Hematopoietic multipotent progenitor cell treated with erythropoietin and hydrocortisone succinate and interleukin-3 and kit ligand, for 15 days (in vitro differentiated cells): ENCODE measurements at places on chromosomes 13 and 19.

DNA sequence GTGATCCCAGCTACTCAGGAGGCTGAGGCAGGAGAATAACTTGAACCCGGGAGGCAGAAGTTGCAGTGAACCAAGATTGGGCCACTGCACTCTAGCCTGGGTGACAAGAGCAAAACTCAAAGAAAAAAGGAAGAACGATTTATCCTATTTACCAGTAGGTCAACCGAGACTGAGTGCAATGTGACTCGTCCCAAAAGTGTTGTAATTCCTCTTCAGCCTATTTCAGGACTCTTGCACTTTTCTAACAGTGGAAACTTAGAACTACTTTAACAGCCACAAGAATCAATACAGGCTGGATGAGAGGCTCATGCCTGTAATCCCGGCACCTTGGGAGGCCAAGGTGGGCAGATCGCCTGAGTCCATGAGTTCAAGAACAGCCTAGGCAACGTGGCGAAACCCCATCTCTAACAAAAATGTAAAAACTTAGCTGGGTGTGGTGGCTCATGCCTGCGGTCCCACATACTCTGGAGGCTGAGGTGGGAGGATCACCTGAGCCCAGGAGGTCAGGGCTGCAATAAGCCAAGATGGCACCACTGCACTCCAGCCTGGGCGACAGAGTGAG lies 4.3 kb upstream of the NR1H2 start:
- DNase-seq = no peak

DNA sequence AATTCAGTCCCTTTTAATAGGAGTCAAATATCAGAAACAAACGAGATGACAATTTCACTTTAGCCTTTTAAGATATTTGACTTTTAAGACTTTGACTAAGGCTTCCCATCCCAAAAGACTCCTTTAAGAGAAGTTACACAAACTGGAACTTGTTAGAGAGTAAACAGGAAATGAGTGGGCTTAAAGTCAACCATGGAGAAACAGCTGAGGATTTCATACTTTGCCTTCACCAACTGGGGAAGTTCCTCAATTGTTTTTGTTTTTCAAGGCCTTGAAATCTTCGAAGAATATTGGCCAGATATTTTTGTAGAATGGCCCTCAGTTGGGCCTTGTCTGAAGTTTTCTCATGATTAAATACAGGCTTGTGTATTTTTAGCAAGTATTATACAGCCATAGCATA lies 227.3 kb downstream of the POU4F1 start:
- no peak for DNase-seq

DNA sequence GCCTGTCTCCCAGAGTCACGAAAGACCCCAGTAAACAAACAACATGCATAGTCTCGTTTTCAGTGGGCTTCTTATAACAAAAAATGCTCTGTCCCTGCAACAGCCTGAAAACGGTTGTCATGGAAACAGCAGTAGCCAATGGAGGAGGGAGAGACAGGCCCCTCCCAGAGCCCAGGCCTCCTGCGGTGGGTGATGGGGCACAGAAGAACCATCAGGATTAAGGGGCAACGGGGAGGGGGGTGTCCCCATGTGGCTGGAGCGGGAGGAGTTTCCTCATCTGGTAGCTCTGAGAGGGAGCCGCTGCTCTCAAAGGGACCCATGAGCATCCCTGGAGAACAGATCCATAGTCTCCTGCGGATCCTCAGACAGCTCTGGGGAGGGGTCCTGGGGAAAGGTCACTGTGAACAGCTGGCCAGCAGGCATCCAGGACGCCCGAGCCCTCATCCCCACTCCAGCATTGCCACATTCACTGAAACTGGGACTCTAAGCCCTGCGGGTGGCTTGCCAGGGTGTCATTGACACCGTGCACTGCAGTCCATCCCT lies 37.5 kb upstream of the PNMA8B start:
- no peak for DNase-seq

DNA sequence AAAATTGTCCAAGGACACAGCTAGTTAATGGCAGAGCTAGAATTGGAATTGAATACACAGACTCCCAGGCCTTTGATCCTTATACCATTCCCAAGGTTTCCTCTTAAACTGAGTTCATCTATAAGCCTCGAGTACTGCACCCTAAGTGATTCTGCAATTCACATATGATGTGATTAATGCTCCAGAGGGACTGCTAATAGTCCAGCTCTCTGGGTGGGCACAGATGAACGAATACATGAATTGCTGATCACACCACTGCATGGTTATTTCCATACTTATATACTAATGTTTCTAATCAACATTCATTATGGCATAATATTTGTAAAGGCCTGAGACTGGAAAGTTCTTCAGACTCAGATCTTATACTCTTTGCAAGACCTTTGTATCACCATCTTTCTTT lies 101.8 kb downstream of the NUFIP1 start:
- no peak for DNase-seq

- DNase-seq = no peak
These were observed 26.7 kb downstream of the MAB21L1 start for GRCh38 chr13:35449821-35450220.

DNA sequence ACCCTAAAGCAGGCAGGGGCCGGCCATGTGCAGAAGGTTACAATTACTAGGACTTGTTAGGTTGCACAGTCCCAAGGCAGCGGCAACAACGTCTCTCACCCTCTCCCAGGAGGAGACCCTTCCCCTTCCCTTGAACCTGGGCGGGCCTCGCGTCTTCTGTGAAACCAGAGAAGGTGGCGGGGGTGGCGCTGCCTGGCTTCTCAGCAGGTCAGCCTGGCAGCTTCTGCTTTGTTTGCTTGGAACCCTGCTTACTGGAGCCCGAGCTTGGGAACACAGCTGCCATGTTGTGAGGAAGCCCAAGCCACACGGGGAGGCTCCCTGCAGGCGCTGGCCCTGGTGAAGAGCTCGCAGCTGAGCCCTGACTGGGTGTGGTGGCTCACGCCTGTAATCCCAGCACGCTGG lies 15.5 kb downstream of the MKNK2 start:
- no peak for DNase-seq

DNA sequence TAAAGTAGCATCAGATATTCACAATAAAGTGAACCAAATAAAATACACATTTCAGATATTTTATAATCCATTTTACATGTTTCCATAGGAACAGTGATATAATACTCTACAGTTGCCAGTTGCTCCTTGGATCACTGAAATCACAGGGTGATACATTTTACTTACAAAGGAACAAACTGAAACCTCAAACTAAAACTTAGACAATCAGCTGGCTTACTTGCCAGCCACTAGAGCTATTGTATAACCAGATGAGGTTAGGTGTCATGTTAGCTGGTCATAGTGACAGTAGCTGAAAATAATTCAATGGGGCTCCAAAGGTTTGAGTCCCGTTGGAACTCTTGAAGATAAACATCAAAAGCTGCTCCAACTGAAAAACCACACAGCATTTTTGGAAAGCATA lies 274.6 kb downstream of the ITGBL1 start:
- DNase-seq = no peak

GRCh38 chr19:19534556-19535265 lies 3.4 kb upstream of the CILP2 start:
- no peak for DNase-seq
